ENCODE measurements at places on chromosomes 6 and 20.

GRCh38 chr6:109739686-109740085 lies 48.6 kb downstream of the FIG4 start:
- no peak for DNase-seq

- DNase-seq = no peak
These were observed 94.3 kb downstream of the CDC5L start for GRCh38 chr6:44481760-44482159.

DNA sequence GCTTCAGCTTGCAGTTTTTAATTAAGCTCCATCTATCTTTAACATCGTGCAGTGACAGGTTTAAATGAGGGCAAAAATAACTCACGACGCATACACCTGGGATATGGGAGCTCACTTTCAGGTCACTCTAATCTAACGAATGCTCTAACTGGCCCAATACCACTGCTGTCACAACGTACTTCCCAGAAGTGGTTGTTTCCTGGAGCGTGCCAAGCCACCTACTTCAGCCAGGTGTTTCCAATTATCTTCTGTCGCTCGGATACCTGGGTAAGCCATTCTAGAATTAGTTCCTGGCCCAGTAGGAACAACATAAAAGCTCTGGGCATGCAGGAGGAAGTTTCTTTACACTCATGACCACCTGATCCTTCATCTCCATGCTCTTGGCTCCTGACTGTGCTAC lies 147.4 kb downstream of the FOXC1 start:
- no peak for DNase-seq

DNA sequence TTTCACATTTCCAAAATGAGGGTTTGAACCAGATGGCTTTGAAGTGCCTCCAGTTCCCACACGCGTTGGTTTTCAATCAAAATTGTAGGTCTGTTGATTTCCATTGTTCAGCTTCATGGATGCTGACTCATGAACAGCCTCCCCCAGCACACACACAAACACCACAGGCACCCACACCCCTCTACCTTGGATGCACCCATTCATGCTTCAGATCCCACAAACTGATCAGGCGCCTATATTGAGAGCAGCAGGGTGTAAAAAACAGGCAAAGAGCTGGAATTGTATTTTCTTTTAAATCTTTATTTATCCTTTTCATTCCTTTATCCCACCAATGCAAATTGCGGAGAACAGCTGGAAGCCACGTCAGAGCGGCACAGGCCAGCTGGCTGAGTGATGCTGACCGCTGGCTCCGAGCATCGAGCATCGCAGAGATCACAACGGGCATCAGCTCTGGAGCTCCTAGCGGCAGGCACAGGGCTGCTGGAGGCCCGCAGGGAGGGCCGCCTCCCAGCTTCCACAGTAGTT lies 29.3 kb upstream of the TBC1D7 start:
- DNase-seq = no peak

- no peak for DNase-seq
These were observed 136.5 kb upstream of the PRND start for GRCh38 chr20:4585104-4585753.

DNA sequence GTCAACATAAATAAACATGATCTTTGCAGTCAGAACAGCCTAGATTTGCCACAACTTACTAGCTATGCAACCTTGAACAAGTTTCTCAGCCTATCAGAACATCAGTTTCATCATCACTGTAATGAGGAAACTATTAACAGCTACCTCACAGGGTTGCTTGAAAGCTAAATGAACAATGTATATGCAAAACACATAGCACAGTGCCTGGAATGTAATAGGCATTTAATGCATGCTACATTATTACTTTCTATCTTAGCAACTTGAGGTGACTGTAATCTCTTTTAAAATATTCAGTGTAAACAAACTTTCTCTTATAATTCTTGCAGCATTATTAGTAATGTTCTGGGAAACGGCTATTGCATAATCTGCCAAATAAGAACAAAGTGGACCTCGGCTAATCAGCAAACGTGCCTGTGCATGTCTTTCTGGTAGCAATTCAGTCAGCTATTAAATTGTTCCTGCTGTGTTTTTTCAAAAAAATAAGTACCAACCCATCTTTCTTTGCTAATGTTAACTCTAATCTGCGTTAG lies 61.5 kb downstream of the SYNE1 start:
- DNase-seq = no peak

DNA sequence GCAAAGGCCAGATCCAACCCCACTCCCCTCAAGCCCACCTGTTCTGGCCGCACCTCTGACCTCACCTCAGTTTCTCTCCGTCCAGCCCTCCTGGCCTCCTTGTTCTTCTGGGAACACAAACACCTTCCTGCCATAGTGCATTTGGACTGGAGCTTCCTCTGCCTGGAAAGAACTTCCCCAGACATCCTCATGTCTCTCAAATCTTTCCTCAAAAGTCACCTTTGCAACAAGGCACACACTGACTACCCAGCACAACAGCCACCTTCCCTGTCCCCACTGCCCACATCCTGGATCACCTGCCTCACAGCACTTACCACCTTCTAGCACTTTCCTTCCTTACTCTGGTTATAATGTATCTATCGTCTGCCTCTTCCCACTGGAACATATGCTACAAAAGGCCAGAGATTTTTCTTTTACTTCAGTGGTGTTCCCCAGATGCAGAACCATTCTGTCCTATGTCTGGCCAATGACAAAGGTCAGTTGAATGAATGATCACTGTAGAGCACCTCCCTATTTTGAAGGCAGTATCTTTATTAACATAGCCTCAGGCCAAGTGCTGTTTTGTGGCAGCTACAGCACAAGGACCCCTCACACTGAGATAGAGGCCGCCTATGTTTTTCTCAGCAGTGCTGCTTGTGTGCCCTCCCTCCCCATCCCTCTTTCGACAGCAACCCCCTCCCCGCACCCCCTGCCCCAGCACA lies 4.1 kb downstream of the HLA-B start:
- DNase-seq = no peak

GRCh38 chr6:119921491-119922010 lies 572.0 kb upstream of the MAN1A1 start:
- DNase-seq = no peak

DNA sequence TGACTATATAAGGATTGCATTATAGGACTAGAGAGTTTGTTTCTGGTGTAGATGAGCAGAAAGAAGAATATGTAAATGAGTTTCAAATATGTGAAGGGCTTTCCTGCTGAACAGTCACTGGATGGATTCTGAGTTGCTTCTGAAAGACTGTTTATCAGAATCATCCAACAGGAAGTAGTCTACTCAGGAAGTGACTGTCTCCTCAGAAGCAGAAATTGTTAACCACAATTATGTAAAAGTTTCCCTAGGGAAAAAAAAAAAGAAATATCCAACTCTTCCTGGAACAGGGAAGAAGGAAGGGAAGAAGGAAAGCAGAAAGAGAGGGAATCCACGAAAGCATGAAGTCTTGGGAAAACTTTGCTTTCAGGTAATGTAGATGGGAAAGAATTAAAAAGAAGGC lies 138.9 kb downstream of the TENT5A start:
- peak; percentile 74 for DNase-seq

GRCh38 chr6:127938701-127939100 lies 37.8 kb upstream of the THEMIS start:
- DNase-seq = peak; percentile 46

GRCh38 chr6:128919412-128920180 lies 36.7 kb downstream of the LAMA2 start:
- no peak for DNase-seq

- no peak for DNase-seq
These were observed 104.0 kb downstream of the ISM1 start for GRCh38 chr20:13325033-13325432.

DNA sequence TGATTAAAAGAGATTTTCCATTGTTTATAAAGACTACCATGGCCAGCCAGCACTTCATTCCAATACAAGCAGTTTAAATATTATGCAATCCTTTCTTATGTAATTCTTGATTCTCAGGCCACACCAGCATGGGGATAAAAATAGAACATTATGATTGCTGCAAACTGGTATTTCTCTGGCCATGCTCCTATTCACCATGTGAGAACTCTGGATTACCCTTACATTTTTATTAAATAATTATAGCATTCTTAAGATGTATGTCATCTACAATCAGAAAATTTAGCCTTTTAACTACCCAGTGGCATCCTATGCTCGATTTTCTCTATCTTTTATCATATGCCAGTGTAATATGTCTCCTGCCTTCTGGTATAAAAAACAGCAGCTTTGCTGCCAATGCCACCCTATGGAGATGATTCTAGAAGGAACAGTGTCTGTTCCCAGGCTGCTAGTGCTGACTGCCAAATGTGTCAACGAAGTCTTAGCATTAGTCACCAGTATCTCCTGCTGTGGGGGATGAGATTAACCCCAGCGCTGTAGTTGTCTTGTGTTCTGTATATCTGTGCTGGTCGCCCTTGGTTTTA lies 501.4 kb downstream of the BCKDHB start:
- no peak for DNase-seq

- DNase-seq = no peak
These were observed 153.9 kb upstream of the RAB32 start for GRCh38 chr6:146389740-146390139.

- no peak for DNase-seq
These were observed 280.3 kb downstream of the CDC5L start for GRCh38 chr6:44667668-44668390.

GRCh38 chr6:11835065-11835464 lies 56.5 kb upstream of the ADTRP start:
- DNase-seq = no peak

- DNase-seq = no peak
These were observed 6.1 kb upstream of the HSPA1B start for GRCh38 chr6:31821301-31822035.

DNA sequence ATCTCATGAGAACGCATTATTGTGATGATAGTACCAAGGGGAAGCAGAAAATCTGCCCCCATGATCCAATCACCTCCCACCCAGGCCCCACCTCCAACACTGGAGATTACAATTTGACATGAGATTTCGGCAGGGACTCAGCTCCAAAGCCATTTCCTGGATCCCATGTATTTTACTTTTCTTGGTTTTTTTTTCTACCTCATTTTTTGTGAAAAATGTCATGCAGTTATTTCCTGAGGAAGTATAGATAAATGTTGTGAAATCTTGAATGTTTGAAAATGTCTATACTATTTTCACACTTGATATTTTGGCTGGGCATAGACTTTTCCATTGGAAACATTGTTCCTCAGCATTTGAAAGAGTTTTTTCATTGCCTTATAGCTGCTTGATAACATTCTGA lies 9.1 kb upstream of the BRPF3 start:
- no peak for DNase-seq

GRCh38 chr20:23078351-23079015 lies 7.6 kb downstream of the CD93 start:
- no peak for DNase-seq

DNA sequence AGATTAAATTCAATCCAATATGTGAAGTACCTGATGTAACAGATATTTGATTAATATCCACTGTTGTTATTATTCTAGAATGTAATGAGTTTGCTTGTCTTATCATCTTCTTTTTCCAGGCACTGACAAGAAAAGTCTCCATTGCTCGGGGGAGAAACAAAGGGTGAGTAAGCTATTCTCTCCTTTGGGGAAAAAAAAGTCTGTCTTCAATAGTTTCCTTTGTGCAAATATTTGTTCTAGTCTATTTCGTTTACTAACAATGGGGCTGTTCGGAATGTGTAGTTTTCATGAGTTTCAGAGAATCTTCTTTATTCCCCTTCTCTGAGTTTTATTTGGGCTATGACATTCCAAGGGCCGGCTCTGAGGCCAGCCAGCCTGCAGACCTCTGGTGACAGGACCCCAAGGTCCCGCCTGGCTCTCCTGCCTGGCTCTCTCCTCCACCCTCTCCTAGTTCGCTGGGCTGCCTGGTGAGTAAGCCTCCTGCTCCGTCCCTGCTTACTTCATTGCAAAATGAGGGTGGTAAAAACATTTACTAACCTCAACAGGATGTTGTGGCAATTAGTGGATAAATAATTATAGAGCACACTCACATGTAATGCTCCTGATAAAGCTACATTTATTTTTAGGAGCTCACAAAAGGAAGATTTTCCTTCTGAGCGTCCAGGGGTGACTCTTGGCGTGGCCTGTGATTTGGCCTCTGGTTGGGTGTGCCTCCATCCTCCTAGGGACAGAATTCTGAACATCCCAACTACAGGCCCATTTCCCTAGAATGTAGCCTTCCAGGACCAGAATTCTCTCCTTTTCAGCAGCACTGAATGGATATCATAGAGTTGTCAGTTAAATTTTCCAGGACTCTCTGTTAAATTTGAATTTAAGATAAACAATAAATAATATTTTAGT lies 43.1 kb upstream of the SNX9 start:
- no peak for DNase-seq

DNA sequence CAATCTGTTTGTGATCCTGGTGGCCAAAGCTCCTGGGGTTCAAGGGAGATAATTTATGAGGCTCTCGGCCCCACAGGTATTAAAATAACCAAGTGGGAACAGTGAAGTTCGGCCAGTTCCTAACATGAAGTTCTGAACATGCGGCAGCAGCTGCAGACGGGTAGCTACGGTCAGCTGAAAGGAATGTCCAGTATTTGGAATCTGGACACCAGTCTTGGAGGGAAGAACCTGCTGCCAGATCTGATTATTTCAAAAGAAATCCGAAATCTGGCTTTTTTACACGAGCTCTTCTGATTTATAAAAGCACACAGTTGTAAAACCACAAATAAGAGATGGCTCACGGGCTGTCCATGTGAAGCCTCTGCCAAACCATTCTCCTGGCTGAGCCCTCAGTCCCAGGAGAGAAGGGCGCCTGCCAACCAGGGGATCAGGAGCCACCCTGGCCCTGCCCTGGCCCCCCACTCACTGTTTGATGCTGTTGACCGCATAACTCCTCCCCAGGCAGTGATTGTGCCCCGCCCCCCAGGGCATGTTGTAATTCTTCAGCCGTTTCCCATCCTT lies 28.2 kb upstream of the KCNB1 start:
- no peak for DNase-seq

DNA sequence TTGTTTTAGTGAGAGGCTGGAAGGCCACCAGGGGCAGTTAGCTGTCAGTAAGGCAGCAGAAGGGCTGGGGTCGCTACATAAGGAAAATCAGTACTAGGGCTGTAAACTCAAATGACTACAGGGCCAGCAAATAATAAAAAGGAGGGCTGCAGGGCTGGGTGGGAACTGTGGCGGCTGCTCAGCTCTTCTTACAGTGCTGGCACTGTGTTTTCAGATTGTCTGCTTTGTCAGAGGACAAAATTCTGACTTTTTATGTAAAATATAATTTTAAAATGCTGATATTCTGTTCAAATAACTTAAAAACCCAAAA lies 23.2 kb downstream of the HLA-A start:
- DNase-seq = no peak

DNA sequence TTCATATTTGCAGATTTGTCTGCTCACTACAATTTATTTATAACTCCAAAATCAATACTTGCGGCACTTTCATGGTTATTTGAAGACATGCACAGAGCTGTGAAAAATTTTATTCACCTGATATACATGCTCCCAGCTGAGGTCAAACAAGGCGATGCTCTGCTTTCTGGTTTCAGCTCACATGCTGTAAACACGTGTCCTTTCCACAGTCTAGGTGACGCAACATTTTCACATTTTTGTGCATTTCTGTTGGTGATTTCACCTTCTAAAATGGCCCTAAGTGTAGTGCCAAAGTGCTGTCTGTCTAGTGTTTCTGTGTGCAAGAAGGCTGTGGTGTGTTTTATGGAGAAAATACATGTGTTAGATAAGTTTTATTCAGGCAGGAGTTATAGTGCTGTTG lies 650.5 kb downstream of the RNF144B start:
- no peak for DNase-seq

- no peak for DNase-seq
These were observed 40.8 kb downstream of the ITCH start for GRCh38 chr20:34403908-34404307.

- DNase-seq = peak; percentile 76
These were observed at the start of gene GJA1 for GRCh38 chr6:121435444-121436069. Gene GJA1, plus strand, starts transcription at chr6:121435646. Its CDS starts 11,202 bp downstream, at chr6:121446848.
